CD4-positive, alpha-beta T cell treated with Interleukin-4 for 4 hours (primary cell): ENCODE measurements at places on chromosomes 7 and 10.

DNA sequence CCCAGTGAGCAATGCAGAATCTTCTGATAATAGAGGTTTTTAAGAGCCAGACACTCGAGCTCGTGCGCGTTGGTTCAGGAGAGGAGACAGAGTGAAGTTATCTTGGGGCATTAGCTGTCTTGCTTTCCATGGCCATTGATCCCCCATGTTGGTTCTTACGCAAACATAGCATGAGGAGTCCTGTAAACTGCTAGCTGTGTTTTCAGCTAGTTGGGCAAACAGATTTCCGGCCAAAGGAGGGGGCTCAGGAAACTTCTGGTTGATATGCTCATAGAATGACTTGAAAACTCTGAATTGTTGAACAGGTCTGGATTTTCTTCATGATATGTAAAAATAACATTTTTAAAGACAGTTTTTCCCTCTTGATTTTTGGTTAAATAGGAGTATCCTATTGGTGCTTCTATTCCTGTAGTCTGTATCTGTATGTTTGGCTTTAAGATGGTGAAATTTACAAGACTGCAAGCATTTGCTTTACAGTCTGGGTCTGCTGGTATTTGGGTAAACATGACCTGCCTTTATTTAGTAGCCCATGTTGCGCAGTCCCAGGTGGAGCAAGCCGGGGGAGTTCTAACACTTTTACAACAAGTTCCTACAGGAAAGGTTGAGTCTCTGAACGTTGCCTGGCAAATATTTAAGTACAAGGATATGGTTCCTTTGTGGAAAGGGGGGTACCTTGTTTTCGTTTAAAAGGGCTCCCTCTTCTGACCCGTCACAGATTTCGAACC is 218.4 kb upstream of the KCND2 start:
- no peak for DNase-seq

DNA sequence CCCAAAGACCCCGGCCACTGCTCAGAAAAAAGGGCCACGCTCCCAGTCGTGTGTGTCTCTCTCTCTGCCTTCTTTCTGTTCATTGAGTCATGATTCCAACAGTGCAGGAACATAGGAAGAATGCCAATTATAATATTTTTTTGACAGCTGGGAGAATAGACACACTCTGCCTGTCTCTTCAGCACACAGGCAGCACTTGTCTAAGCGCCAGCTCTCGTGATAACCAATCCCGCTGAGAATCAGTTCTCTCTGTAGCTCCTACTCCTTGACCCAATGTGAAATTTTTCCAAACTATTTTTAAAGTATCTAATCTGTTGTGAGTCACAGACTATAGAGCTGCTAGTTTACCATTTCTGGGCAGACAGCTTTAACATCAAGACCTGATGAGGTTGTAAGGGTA is 145.7 kb upstream of the RHEB start:
- no peak for DNase-seq

GRCh38 chr10:6753644-6754043 is 173.6 kb upstream of the PRKCQ start:
- no peak for DNase-seq

DNA sequence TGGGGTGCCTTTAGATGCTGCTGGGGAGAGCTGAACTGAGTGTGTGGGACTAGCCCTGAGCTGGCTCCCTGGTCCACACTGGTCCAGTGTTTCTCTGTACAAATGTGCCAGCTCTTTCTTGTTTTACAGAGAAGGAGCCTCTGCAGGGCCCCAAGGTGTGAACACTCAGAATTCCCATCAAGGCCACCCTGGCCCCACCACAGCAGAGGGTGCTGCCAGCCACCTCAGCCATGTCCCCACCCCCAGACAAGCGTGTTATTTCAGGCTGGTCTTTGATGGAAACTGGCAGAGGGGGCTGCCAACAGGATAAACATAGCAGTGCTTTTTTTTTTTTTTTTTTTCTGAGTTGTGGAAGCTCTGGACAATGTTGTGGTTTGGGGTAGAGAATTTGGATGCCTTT is 68.5 kb upstream of the LRRC18 start:
- no peak for DNase-seq

GRCh38 chr7:542713-543500 is 23.3 kb upstream of the PDGFA start:
- DNase-seq, result no peak

DNA sequence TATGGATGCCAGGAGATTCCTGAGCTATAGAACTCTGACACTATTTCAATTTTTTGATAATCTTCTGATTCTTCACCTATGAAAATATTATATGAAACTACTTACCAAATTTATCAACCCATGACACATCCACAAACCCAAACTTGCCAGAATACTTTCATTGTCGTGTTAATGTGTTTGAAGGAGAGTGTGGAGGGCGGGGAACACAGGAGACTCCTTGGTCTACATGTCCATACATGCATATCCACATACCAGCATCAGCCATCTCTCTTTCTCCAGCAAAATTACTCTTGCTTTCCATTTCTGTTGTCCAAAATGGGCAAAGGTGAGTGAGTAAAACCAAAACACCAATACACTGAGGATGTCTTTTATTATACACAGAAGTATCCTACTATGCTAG is 23.5 kb upstream of the BPGM start:
- DNase-seq, result no peak
